Activated CD4-positive, alpha-beta memory T cell treated with anti-CD3 and anti-CD28 coated beads, Interleukin-2, amount 10 ng/mL, durations not matched to agents 7 days and 5 days (primary cell): ENCODE measurements at places on chromosomes 1 and 21.

GRCh38 chr1:57369889-57370288, 54.0 kb downstream of the DAB1 start:
- no peak for DNase-seq

DNA sequence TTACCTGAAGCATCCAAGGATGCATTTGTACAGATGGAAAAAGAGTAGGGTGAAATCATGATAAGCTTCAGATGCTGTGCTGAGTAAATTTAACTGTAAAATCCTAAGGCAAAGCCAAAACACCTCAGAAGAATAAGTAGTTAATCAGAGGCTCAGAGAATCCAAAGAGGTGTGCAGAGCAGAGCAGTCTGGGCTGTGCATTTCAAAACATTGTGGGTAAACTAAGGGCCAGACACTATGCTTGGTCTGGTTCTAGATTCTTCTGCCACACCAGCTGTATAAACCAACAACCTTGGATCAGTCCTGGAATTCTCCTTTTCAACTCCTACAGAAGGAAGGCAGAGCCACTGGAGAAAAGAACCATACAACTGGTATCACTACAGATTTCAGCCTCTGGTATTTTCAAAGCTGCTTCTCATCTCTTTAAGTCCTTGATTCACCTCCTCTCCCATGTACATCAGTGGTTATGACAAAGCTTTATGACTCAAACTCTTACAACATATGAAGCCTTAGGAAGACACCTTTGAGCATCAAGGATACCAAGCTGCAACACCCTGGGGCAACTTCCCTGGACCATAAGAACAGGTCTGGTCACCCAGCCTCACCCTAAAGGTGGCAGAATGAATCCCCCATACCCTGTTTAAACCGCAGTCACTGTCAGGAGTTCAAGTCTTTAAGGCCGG, 11.6 kb upstream of the HIPK1 start:
- DNase-seq = no peak

- DNase-seq = no peak
Measured at GRCh38 chr1:2584686-2585317, 1.8 kb upstream of the PRXL2B start.

- no peak for DNase-seq
Measured at GRCh38 chr21:30577766-30578165, 12.4 kb downstream of the KRTAP22-2 start.

- DNase-seq = no peak
Measured at GRCh38 chr1:112988367-112988766, 32.4 kb upstream of the SLC16A1 start.

DNA sequence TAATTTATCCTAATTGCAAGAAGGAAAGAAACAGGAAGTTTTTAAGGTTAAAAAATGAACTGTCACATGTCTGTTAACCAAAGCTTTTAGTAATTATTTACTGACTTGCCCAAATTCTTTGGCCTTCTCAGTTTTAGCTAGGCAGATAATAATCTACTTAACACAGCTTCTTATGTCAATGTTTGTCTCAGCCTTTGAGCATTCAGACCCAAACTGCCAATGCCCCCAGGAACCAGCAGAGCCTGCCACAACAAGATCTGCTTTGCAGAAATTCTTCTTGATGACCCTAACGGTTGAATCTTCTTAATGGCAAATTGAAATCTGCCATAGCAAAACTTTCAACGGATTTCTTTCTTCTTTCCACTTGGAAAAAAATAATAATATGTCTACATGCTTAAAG, 792.4 kb upstream of the ADGRL2 start:
- DNase-seq = no peak
